ENCODE measurements at places on chromosomes 3 and 15. TPM values are rescaled to one million over a fixed set of nuclear protein-coding genes. Genes with fewer than 3 reads are reported as not detected.

DNA sequence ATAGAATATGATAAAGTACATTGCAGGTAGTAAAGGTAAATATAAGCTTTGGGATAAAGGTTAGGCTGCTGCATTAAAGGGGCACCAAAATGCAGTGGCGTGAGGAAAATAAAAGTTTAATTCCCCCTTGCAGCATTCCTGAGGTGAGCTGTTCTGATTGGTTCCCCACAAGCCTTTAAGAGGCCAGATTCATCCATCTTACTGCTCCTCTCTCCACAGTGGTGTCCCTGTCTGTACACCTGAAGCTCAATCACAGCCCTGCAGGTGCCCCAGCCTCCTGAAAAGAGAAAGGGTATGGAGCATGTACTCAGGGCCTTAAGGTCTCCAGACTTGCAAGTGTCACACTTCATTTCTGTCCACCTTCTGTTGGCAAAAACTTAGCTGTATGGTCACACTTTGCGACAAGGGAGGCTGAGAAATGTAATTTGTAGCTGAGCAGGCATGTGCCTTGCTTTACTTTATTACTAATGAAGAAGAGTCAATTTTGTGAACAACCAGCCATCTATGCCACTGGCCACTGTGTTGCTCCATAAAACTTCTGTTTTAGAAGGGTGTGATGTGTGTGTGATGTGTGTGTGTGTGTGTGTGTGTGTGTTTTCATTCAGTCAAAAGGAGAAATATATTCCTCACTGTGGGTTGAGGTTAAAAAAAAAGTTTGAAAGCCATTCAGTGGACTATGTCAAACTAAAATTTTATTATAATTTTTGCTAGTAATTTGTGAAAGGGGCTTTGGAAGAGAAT lies 12.8 kb downstream of the LACTB start:
- no peak overlapping the region for H3K4me3 ChIP-seq
- peaks cover 35% of the 10 kb centered on the region for H3K4me1 ChIP-seq

The P3H2 gene
- total RNA-seq = 132 TPM

GRCh38 chr15:61339516-61339915 lies 110.4 kb upstream of the RORA start:
- H3K27me3 ChIP-seq = peaks cover 3% of the 10 kb centered on the region
- no peak for DNase-seq
- H3K4me3 ChIP-seq = no peak overlapping the region
- no peaks in the 10 kb centered on the region for H3K36me3 ChIP-seq

The UNC13C gene
- not detected for total RNA-seq

The TM6SF1 gene
- 5.9 TPM for total RNA-seq

DNA sequence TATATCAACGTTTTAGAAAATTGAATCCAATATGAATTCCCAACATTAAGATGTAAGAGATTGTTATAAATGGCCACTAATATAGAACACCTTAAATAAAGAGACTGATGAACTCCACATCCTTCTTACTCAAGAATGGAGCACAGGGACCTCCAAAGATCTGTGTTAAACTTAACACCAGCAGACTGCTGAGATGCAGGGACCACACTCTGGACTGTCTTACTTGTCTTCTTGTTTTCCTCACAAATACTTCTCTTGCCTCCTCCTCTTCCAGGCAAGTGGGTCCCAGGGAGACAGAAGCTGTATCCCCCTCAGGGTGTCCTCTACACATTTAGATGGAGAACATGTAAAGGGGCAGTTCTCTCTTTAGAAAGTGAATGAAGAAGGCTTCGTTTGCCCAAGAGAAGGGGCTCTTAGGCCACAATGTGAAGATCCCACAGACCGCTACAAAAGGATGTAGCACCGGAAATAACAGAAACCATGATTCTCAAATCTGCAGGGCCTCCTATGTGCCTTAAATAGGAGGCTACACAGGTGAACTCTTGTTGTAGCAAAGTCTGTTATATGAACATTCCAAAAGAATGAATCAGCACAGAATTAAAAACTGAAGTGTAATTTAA lies 52.2 kb downstream of the SATB1 start:
- peaks cover 3% of the 10 kb centered on the region for H3K27me3 ChIP-seq
- H3K36me3 ChIP-seq = no peaks in the 10 kb centered on the region
- no peak overlapping the region for H3K27ac ChIP-seq
- H3K4me1 ChIP-seq = peaks cover 8% of the 10 kb centered on the region
- no peak for DNase-seq

GRCh38 chr15:42832576-42832975 lies 88.0 kb downstream of the TTBK2 start:
- no peak overlapping the region for H3K27ac ChIP-seq
- H3K4me3 ChIP-seq = no peak overlapping the region
- DNase-seq = no peak
- H3K27me3 ChIP-seq = no peaks in the 10 kb centered on the region
- H3K4me1 ChIP-seq = no peaks in the 10 kb centered on the region

GRCh38 chr15:69319384-69320375 lies 21.0 kb downstream of the PAQR5 start:
- no peak overlapping the region for H3K4me3 ChIP-seq
- no peaks in the 10 kb centered on the region for H3K27me3 ChIP-seq
- peaks cover 9% of the 10 kb centered on the region for H3K4me1 ChIP-seq
- no peaks in the 10 kb centered on the region for H3K36me3 ChIP-seq
- no peak overlapping the region for H3K27ac ChIP-seq

The TMEM89 gene
- total RNA-seq = not detected

The PLA2G4E gene
- total RNA-seq = not detected

The PXYLP1 gene
- total RNA-seq = 21.9 TPM

The NLGN1 gene
- total RNA-seq = 3.9 TPM

GRCh38 chr3:185316740-185317412 lies 46.1 kb upstream of the MAP3K13 start:
- H3K4me1 ChIP-seq = peaks cover 24% of the 10 kb centered on the region
- H3K27ac ChIP-seq = peak overlapping the region; percentile 82
- peak overlapping the region; percentile 15 for H3K4me3 ChIP-seq
- no peak for DNase-seq

Measured in osteocyte (in vitro differentiated cells).